CD4-positive, alpha-beta T cell treated with Interleukin-4 for 1 hour (primary cell): ENCODE measurements at places on chromosomes 13 and 19.

DNA sequence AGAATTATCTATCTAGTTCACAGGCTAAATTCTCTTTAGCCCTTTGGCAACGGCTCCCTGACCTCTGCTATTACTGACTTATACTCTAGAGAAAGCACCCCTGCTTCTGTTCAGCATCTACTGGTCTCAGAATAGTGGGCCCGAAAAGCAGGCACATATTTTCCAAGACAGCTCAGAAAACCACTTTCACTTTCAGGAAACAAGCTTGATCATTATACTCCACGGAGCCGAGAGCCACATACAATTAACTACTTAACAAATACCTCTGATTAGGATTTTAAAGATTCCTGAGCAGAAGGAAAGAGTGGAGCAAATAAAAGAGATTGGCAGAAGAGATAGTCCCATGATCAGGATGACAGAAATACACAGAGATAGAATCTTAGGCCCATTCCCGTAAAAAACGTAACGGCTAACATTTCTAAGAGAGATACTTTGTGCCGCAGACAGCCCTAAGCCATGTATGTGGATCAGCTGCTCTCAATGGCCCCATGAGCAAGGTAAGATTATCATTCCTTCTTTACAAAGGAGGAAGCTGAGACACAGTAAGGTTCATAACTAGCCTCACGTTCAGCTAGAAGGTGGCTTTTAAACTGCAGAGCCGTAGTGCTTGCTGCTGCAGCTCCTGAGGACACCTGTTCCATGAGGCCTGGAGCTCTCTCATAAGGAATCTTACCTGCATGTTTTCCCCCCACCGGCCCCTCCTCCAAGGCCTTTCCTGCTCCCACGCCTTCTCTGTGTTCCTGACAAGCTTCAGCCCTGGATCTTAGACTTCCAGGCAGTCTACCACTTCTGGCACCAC is 227.2 kb downstream of the FOXO1 start:
- no peak for DNase-seq

- no peak for DNase-seq
Observed at GRCh38 chr19:31167690-31168089, 181.5 kb downstream of the TSHZ3 start.

DNA sequence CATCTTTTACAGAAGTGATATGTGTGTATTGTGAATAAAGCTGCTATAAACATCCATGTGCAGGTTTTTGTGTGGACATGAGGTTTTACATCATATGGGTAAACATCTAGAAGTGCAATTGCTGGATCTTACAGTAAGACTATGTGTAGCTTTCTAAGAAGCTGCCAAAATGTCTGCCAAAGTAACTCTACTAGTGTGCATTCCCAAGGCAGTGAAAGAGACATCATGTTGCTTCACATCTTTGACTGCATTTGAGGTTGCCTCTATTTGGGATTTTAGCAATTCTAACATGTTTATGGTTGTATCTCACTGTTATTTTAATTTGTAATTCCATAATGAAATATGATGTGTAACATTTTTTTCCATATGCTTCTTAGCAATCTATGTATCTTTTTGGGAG is 30.3 kb downstream of the SLITRK6 start:
- no peak for DNase-seq

DNA sequence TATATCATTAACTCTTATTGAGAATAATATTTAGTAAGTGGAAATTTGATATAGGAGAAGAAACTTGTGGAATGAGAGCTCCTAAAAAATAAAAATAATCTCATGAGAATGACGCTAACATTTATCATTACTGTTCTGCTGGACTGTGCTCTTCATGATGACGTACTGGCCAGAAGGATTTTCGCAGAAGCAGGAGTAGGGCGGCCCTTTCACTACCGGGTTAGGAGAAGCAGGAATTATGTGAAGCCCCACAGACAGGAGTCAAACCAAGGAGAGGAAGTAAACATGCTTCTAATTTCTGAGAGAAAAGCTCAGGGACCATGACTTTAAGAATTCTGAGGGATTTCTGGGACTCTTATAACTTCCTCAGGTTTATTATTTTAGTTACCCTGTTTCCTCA is 195.1 kb downstream of the VWA8 start:
- no peak for DNase-seq

- DNase-seq, result no peak
Observed at GRCh38 chr19:594265-594870, 4.7 kb downstream of the HCN2 start.

- DNase-seq, result no peak
Observed at GRCh38 chr19:30450835-30451321, 78.7 kb downstream of the ZNF536 start.
